ENCODE measurements at places on chromosomes 7 and 10.

GRCh38 chr7:38215115-38215514 is 37.1 kb downstream of the STARD3NL start:
- no peak for DNase-seq

DNA sequence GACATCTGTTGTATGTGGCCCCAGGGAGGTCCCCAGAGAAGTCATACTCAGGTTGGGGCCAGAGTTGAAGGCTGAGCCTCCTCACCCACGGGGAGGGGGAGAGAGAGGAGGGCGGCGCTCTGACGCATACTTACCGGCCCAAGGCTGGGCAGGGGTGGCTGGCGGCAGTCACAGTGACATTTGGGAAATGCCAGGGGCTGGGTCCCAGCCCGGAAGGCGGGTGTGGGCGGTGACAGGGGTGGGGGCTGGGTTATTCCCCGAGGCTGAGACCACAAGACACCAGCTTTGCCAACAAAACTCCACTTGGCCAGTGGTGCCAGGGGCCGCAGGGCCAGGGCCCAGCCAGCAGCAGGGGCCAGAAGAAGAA is 41.1 kb downstream of the RASGEF1A start:
- DNase-seq: no peak

- no peak for DNase-seq
Observed at GRCh38 chr10:99711129-99711719, 20.7 kb downstream of the COX15 start.

- no peak for DNase-seq
Observed at GRCh38 chr7:82036146-82036886, 266.5 kb upstream of the HGF start.

DNA sequence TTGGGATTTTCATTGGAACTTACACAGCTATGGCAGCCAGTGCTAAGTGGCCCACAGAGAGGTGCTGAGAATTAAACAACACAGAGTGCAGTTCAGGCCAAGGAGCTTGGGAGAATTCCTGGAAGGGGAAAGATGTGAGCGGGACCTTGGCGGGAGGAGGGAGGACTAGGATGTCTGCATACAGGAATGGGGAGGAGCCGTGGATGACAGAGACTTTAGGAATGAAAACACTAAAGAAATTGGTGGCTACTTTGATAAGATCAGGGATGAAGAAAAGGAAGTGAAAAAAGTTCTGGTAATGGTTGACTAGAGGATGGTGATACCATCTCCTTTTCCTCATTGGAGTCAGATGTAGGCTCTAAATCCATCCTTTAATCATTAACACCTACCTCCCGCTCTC is 234.2 kb upstream of the FZD8 start:
- no peak for DNase-seq

- no peak for DNase-seq
Observed at GRCh38 chr10:78957471-78958039, 111.2 kb upstream of the ZMIZ1 start.

DNA sequence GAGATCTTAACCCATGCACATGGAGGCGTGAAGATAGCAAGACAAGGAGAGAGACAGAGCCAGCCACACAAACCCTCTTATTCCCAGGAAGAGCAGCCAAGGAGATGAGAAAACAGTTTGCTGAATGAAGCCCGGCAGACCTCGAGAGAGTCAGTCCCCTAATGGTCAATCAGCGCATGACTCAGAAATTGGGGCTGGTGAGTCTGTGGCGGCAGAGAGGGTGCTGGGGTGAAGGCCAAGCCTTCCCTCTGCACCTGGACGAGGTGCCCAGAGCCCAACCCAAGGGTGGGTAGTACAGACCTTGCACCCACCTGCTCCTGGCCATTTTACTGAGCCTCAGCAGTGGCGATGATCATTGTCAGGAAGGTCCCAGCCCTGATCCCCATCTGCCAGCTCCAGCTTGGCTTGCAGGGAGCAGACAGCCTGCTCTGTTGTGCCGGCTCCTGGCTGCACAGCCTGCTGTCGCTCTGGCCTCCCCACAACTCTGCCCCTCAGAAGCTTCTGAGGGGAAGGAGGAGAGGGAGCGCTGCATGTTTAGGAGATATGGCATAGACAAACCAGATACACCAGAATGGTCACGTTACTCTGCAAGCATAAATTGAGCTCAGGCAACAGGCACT is 256.6 kb downstream of the RPS24 start:
- DNase-seq: no peak

DNA sequence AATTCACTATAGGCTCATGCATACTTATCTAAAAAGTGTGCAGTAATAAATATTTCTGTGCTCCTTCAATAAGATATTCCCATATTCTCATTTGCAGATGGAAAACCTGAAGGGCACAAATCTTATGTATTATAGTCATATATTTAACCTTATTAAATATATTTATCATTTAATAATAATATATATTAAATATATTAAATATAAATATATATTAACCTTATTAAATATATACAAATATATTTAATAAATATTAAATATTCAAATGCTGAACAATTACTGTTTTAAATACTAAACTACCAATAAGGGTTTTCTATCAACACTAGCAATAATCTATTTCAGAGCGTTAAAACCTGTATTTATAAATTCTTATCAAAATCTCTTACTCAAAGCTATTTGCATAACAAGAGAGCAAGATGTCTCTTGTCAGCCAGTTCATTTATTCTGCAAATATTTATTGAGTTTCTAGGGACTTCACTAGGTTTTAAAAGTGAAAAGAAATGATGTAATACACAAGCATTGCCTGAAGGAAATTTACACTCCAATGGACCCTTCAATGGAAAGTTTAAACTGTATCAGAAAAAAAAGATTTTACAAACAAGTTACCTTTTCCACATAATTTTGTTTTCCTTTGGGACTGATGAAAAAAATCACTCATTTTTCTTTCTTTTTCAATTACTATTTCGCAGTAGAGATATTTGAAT is 159.2 kb downstream of the AGMO start:
- no peak for DNase-seq

- no peak for DNase-seq
Observed at GRCh38 chr10:45809837-45810236, 37.5 kb downstream of the AGAP4 start.

DNA sequence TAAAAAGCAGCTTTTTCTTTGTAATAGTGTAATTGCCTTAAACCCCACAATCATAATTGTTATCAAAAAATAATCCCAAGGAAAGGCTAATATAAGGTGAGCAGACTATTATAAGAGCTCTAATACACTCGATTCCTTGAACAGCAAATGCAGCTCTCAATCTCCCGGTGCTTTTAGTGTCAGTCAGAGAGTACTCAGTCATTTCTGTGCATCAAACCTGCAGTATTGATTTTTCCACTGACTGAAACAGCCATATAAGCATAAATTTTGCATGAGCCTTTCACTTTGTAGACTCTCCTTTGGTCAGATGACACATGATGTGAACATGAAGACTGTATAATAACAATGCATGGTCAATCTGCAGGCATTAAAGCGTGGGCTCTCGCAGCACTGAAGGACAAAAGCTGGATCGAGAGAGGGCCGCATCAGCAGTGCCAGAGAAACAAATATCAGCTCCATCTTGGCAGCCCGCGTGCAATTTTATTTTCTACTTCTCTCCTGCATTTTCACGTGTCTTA is 272.0 kb downstream of the POU6F2 start:
- DNase-seq: no peak

DNA sequence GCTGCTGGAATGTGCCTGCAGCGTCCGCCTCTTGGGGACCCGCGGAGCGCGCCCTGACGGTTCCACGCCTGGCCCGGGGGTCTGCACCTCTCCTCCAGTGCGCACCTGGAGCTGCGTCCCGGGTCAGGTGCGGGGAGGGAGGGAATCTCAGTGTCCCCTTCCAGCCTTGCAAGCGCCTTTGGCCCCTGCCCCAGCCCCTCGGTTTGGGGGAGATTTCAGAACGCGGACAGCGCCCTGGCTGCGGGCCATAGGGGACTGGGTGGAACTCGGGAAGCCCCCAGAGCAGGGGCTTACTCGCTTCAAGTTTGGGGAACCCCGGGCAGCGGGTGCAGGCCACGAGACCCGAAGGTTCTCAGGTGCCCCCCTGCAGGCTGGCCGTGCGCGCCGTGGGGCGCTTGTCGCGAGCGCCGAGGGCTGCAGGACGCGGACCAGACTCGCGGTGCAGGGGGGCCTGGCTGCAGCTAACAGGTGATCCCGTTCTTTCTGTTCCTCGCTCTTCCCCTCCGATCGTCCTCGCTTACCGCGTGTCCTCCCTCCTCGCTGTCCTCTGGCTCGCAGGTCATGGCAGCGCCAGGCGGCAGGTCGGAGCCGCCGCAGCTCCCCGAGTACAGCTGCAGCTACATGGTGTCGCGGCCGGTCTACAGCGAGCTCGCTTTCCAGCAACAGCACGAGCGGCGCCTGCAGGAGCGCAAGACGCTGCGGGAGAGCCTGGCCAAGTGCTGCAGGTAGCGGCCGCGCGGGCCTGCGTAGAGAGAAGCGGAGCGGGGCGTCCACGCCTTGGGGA is 645 bp downstream of the SLC26A4 start:
- no peak for DNase-seq

GRCh38 chr10:6145166-6145987 is 56.5 kb downstream of the RBM17 start:
- DNase-seq: no peak

DNA sequence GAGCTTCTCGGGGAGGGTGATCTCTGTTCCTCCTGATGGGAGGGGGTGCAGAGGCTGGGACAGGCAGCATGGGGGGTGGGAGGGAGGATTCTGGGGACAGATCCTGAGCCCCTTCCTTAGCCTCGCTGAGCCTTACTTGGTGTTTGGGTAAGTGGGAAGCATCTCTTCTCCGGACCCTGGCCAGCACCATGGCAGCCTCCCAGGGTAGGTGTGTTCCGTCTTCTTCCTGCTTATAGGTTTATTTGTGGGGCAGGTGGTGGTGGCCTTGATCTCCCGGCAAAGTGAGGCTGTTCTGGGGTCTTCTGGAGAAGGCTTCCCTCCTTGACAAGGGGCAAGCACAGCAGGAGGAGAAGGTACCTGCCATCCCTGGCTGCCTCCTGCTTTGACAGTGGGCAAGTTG is 226.9 kb downstream of the GLRX3 start:
- no peak for DNase-seq

GRCh38 chr7:151175047-151175792 is 7.7 kb upstream of the GBX1 start:
- no peak for DNase-seq

GRCh38 chr10:122931088-122931906 is 20.9 kb downstream of the FAM24A start:
- DNase-seq: no peak

- no peak for DNase-seq
Observed at GRCh38 chr7:130337410-130337971, 7.1 kb upstream of the CPA5 start.

DNA sequence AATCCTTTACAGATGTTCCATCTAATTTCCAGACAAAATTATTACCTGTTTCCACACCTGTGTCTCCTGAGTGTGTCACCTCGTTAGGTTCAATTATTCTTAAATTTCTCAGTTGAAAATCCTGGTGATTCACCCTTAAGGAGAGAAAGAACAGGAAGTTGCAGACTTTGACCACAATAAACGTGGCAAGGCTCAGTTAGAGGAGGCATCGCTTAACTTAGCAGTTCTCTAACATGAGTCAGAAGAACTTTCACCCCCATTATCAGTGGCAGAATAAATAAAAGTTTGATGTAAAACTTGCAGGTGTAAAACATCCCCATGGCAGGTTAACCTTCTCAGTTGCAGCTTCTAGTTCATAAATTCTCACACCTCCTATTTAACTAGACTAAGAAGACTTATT is 8.3 kb downstream of the XPNPEP1 start:
- DNase-seq: no peak

- DNase-seq: no peak
Observed at GRCh38 chr10:116974456-116975005, 30.5 kb downstream of the SHTN1 start.

DNA sequence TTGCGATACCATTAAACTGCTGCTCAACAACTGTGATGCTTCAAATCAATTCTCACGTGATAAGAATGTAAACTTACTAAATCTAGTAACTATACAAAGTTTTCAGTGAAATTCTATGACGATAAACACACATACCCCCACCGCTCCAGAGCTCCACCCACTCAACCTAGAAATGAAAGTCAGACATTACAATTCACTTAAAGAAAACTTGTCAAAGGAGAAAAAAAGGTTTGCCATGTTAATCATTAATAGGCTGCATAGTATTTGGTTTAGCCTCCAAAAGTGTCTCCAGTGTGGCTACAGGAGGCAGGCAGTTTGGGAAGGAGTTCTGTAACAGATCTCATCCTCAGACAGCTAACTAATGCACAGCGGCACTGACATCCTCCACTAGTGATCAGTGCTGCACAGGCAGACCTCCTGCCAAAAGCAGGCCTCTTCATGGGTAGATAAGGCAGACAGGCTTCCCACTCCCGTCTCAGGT is 3.1 kb downstream of the HERPUD2 start:
- DNase-seq: no peak
